ENCODE measurements at places on chromosomes 11 and 22.
A peak's percentile ranks its signal among the peaks of the same experiment; 100 is the strongest.

- peak; percentile 49 for DNase-seq
Measured at GRCh38 chr11:19344661-19345518, 104.1 kb upstream of the E2F8 start.

GRCh38 chr11:3856856-3857553 is 1.5 kb downstream of the STIM1 start:
- no peak for DNase-seq

DNA sequence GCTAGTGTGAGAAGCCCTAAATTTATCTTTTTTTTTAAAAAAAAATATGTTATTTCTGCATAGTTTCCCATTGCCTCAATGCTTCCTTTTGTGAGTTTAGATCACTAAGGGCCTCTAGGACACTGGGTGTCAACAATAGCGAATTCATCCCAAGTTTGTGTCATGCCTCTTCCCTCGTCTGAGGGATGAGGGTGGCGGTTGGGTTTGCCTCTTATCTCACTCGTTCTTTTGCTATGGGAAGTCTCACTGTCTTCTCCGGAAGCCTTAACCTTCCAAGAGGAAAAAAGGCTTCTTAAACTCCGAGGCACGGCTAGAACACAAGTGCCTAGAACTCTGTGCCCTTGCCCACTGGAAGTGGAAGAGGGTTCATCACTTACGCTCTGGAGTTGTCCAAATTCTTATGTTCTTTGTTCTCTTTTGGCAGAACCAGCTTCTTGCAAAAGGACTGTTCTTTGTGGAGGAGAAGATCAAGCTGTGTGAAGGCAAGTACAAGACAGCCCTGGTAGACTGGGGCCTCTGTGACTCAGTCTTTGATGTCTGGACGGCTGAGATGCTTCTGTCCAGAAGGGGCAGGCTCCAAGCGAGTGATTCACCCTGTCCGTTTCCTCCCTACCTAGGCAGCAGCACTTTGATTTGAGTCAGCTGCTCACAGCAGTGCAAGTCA is 78.5 kb downstream of the TRAF6 start:
- DNase-seq: peak; percentile 22

DNA sequence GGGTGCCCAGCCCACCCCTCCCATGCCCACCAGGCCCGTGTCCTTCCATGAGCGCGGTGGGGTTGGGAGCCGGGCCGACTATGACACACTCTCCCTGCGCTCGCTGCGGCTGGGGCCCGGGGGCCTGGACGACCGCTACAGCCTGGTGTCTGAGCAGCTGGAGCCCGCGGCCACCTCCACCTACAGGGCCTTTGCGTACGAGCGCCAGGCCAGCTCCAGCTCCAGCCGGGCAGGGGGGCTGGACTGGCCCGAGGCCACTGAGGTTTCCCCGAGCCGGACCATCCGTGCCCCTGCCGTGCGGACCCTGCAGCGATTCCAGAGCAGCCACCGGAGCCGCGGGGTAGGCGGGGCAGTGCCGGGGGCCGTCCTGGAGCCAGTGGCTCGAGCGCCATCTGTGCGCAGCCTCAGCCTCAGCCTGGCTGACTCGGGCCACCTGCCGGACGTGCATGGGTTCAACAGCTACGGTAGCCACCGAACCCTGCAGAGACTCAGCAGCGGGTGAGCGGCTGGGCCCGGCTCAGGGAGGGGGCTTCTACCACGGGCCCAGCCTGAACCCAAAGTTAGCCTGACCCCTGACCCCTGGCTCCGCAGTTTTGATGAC is 3.0 kb downstream of the PKP3 start:
- DNase-seq: no peak

DNA sequence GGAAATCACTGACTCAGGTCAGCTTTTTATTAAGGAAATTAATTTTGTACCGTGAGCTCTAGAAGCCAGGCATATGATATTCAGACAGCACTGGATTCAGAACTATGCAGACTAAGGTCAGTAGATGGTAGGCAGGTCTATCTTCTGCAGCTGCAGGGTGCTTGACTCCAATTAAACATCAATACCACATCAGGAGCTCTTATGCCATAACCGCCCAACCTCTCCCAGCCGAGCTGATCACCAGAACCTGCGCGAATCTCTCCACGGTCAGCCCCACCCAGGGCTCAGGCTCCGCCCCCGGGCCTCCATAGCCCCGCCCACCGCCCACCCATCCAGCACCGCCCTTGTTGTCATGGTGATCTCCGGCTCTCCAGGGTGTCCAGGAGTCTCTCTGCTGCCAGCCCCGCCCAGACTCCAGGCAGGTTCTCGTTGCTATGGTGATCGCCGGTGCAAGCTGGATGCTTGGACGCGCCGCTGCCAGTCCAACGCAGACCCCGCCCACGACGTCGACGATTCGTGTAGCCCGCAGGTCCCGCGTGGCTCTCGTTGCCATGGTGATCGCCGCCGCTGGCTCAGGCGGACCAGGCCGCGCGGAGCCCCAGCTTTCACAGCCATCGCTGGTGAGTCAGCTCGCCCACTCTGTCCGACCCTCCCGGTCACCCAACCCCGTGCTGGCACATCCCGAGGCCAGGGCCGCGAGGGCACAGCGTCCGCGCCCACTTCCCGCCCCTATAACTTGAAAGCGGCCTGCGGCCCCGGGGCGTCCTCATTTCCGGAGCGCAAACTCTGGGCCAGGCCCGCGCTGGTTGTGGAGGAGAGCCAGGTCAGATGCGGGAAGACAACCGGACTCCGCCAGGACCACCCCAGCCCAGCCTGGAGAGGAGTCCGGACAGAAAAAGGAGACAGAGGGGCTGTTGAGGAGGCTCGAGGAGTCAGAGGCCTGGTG is at the start of gene RAB36:
Gene RAB36 (plus strand): TSS at position 546 of the 946 bp plus-strand sequence. CDS start 1,140 bp downstream, outside the sequence.
- peak; percentile 100 for DNase-seq
